ENCODE measurements at places on chromosomes 2 and 18.

DNA sequence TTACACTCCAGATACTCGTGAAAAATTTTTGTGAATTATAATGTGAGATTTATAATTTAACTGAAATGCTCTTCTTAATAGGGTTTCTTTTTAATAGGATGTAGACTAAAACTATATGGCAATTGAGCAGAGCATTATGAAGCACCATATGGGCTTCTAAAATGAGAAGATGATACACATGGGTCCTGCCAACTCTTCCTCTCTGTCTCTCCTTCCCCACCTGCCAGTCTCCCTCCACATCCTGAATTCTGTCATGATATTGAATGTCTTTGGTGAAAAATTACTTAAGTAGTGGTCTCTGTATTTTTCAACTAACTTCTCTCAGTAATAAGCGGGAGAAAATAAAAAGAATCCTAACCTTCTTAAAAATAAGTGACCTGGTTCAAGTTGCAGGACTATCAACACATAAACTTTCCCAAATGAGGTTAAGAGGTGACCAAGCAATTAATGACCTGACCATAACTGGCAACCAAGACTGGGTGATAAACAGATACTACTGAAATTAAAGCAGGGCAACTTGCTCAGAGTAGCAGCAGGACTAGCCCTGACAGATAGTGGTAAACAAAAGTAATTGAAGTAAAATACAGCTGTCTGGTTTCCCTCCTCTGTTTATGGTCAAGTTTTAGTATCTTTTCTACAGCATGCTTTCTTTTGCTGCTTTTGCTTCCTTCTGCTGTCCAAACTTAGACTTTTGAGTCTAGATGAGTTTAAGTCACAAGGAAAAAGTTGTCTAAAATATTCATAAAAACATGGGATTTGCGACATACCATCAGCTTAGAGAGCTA, 117.1 kb upstream of the PDE1A start:
- DNase-seq = no peak

GRCh38 chr2:234544659-234545611, 48.1 kb upstream of the ARL4C start:
- DNase-seq = no peak

DNA sequence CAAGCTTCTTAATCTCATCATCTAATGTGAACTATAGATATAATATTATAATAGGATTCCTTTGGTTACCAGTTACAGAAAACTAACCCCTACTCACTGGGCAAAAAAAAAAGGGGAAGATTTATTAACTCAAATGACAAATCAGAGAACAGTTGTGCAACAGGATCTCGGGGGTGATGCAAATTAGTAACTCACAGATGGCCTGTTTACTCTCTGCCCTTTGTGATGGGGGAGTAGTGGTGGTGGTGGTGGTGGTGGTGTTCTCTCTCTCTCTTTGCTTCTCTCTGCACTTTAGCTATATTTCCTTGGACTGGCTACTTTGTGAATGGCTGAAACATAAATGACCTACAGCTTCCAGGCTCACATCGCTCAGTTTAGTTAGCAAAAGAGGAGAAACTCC, 59.0 kb downstream of the TMEM247 start:
- DNase-seq = no peak

DNA sequence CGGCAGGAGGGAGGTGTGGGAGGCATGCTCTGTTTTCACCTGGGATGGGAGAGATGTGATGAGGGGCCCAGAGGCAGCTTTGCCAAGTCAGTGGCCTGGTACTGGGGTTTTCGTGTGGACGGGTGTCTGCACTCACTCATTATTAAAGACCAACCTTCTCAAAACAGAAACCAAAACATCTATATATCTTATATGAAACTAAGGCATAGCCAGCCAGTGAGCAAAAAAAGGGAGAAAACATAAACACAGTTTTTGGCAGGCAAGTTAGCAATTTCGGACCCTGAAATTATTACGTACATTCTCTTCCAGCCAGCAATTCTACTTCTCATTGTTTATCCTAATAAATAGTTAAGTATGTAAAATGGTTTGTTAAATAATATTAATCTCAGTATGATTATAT, 181.1 kb upstream of the SMAD2 start:
- DNase-seq = no peak

GRCh38 chr2:69201259-69201658, 185.8 kb downstream of the GFPT1 start:
- DNase-seq = no peak

GRCh38 chr2:172693529-172694455, 41.9 kb upstream of the RAPGEF4 start:
- DNase-seq = no peak

- DNase-seq = no peak
Measured at GRCh38 chr2:46887028-46887885, 28.3 kb downstream of the MCFD2 start.

GRCh38 chr2:159892990-159893810, 95.2 kb upstream of the CD302 start:
- no peak for DNase-seq

DNA sequence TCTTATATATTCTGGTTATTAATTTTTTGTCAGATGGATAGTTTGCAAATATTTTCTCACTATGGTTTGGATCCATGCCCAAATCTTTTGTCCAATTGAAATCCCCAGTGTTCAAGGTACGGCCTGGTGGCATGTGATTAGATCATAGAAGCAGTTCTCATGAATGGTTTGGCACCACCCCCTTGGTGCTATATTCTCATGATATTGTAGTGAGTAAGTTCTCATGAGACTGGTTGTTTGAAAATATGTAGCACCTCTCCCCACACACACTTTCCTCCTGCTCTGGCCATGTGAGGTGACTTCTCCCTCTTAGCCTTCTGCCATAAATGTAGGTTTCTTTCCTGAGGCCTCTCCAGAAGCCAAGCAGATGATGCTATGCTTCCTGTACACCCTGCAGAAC, 107.7 kb upstream of the KYNU start:
- DNase-seq = no peak

DNA sequence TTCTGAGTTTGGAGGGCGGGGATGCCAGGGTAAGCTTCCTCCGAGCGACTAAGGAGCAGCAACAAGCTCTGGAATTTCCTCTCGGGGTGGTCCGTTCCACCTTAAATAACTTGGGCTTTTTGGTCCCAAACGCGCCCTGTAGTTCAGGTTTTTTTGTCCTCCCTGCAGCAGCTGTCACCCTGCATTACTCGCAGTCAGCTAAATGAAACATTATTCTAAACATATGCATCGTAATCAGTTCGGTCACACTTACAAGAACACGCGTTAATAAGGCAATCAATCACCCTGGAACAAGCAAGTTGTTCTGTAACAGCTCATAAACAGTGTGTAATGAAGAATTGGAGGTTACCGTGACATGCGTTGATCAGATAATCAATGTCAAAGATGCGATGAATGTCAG, 8.3 kb downstream of the EVX2 start:
- DNase-seq = no peak

DNA sequence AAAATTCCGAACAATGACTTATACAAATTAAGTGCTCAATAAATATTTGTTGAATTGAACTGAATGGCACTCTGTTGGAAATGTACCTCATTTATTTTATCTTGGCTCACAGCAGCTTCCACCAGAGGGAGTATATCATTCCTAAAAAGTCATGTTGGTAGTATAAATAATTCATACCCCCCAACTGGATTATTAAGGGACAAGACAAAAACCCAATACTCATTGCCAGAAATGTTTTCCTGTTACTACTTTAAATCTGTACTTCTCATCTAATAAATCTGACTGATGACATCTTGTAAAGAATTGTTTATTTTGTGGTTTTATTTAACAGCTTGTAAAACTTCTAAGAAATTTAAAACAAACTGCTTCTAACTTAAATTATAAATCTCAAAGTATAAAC, 163.9 kb downstream of the CDH2 start:
- DNase-seq = no peak

GRCh38 chr2:111711270-111711669, 172.7 kb downstream of the ANAPC1 start:
- no peak for DNase-seq

DNA sequence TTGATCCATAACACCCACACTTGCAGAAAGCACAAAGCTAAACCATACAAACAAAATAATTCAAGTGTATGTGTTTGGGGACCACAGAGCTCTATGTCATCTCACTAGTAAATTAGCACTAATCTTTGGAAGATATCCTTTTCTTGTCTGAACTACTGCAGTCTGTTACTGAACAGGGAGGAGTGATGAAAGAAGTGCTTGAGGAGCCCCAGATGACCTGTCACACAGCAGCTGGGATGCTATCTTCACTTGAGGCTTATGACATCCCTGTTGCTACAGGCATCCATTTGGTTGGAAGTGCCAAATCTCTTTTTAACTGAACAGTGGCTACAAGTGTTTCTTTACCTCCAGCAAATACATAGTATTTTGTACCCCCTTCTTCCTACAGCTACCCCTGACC, 386.3 kb upstream of the CHAC2 start:
- DNase-seq = no peak

GRCh38 chr2:26732446-26732845, 31.6 kb upstream of the SLC35F6 start:
- no peak for DNase-seq

DNA sequence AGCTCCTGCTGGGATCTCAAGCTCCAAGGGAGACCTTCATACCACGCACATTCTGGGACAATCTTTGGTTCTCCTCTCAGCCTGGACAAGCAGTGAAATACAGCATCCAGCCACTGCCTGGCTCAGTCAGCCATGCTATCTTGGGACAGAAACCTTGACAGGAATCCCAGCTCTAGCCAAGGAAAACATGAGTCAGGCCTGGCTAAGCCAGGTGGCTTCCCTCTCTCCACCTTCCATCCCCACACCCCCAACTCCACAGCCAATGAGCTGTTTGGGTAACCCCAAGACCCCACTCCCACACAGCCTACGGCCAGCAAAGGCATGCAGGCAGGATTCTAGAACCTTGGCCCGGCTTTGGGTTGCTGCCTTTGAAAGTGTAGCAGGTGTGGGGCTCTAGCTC, 64.9 kb downstream of the MCFD2 start:
- DNase-seq = no peak

- no peak for DNase-seq
Measured at GRCh38 chr2:173136599-173136998, 61.0 kb downstream of the MAP3K20 start.

GRCh38 chr2:73089270-73090030, 17.9 kb upstream of the SFXN5 start:
- DNase-seq = no peak

DNA sequence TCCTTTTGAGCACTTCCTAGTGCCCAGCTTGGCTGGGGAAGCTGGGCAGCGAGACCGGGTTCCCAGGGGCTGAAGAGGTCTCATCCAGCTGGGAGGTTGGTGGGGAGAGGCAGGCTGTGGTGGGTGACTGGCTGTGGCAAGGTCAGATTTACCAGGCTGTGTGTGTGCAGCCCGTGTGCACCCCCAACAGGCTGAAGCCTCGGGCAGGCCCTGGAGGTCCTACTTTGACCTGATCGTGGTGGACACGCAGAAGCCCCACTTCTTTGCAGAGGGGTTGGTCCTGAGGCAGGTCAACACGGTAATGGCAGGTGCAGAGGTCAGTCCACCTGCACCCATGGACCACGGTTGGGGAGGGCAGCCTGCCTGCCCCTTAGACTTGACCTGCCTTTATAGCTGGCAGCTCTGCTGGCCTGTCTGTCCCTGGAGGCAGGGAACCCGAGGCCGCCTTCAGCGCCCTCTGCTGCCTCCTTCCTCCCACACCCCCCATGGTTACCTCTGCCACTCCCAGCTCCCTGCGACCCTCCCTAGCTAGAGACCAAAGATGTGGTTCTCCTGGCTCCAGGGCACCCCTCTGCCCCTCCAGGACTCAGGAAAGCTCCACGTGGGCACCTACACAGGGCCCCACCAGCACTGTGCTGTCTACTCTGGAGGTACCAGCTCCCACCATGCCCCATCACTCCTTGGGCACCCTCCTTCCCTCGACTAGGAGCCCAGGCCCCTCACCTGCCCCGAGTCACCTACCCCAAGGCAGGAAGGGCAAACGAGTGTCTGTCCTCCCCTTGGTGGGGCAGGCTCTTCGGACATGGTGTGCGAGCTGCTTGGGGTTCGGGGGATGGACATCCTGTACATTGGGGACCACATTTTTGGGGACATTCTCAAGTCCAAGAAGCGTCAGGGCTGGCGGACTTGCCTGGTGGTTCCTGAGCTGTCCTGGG, 4.0 kb downstream of the NT5DC4 start:
- no peak for DNase-seq

GRCh38 chr2:143581134-143581533, 451.9 kb downstream of the ARHGAP15 start:
- no peak for DNase-seq

DNA sequence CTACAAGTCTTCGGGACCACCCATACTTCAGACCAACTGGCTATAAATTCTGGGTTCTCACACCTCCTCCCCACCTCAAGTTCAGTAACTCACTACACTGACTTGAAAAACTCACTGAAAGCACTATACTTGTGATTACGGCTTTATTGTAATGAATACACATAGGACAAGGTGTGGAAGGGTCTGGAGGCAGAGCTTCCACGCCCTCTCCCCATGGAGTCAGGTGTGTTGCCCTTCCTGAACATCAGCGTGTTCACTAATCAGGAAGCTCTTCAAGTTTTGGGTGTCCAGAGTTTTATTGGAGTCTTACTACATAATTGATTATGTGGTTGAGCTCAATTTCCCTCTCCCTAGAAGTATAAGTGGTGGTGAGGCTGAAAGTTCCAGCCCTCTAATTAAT, 27.5 kb downstream of the NBEAL1 start:
- no peak for DNase-seq

GRCh38 chr18:5198311-5198710, 1.3 kb upstream of the AKAIN1 start:
- no peak for DNase-seq

DNA sequence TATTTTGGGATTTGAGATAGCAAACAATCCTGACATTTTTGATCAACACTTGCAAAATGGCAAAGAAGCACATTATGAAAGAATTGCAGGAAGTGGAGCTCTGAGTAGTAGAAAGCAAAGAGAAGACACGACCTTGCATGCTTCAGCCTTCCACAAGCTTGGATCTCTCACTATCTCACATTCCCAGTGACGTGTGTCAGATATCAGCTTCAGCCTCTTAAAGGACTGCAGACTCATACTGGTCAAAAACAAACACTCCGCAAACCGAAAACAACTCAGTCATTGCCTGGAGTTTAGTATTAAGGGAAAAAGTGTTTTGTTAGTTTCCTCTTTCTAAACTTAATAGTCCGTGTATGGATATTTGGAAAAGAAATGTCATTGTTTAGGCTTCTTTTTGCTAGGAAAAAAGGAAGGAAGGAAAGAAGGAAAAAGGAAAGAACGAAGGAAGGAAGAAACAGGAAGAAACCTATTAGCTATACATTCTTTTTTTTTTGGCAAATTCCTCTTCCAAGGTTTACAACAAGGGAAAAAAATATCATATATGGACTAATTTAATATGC, 32.6 kb upstream of the SLC40A1 start:
- DNase-seq = peak; percentile 41

DNA sequence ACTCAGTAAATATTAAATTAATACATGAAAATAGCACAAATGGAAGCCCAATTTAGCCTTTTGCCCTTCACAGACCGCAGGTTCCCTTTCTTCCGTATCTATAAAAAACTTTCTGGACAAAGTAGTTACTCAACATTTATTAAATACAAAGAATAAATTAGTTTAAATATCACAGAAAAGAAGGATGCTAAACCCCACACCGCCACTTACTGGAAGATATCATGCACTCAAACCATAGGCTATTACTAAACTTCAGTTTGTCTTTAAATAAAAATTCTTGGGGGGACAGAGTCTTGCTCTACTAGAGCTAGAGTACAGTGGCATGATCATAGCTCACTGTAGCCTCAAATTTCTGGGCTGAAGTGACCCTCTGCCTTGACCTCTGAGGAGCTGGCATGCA, 120.7 kb upstream of the FHL2 start:
- DNase-seq = no peak

GRCh38 chr2:151264157-151264825, 2.6 kb upstream of the RBM43 start:
- no peak for DNase-seq

GRCh38 chr2:231576465-231576864, 16.2 kb upstream of the TEX44 start:
- DNase-seq = no peak

Measured in brain pericyte (primary cell).